ENCODE measurements at places on chromosomes 6 and 20.

- no peak for DNase-seq
Measured at GRCh38 chr6:153816366-153816765, 222.7 kb upstream of the OPRM1 start.

DNA sequence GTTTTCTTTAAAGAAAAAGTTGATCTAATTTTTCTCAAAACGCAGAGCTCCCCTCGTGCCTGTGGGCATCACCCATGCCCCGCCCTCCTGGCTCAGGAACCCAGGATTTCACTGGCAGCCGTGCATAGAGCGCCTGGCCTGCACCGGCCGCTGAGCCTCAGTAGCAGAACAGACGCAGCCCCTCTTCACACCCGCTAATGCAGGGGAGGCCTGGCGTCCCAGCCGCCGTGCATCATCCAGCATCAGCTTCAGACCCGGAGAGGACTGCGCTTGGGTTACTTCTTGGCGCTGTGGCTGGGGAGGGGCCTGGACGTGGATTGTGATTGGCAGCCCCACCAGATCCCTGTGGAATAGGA, 18.1 kb downstream of the RBM38 start:
- DNase-seq, result no peak

DNA sequence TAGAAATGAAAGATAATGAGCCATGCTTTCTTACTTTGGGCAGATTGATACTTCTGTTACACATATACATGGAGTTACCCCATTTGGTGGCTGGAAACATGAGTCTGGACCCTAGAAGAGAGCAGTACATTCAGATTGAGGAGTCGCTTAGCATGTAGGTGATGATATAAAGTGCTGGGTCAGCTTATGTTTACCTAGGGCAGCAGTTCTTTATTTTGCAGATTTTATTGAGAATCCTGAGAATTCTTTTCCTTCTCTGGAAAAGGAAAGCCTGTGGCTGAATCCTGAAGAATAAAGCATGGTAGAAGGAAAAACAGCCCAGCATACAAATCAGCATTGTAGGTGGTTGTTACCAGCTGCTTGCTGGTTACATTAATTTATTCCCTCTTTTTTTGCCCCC, 91.2 kb downstream of the SMAP1 start:
- DNase-seq, result no peak

DNA sequence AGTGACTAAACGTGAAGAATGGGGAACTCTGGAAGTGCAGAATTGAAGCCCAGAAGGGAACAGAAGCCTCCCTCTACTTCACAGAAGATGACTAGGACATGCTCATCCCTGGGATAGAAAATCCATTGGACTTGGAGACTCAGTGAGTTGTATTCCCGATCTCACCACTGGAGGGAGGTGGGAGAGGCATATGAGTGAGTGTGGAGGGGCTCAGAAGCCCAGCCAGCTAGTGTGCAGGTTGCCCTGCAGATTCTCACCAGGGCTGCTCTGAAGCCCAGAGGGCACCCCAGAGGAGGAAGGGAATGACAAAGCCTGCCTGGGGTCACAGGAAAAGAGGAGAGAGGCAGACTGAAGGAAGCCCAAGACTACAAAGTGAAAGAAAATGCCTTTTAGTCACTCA, 42.1 kb upstream of the HLA-E start:
- no peak for DNase-seq

GRCh38 chr6:108102965-108103364, 28.4 kb upstream of the OSTM1 start:
- no peak for DNase-seq

DNA sequence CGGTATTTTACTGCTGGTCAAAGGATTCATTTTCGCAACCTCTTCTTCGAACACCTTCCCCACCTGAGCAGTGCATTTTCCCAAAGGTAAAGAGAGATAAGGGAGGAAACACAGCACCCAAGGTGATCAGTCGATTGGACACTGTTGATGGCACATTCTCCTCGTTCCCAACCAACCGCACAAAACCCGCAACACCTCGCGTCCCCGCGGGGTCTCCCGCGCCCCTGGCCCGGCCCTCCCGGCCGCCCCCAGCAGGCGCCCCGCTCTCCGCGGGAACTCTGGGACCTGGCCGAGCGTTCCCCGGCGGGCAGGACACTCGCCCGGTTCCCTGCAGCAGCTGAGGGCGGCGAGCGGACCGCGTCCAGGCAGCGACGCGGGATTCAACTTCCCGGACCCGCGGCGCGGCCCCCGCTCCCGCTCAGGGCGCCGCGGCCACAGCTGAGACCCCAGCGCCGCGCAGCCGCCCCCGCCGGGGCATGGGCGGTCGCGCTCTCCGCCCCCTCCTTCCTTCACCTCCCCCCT, 506 bp downstream of the RGS17 start:
- DNase-seq, result no peak

- no peak for DNase-seq
Measured at GRCh38 chr6:80519811-80520594, 413.5 kb downstream of the BCKDHB start.

DNA sequence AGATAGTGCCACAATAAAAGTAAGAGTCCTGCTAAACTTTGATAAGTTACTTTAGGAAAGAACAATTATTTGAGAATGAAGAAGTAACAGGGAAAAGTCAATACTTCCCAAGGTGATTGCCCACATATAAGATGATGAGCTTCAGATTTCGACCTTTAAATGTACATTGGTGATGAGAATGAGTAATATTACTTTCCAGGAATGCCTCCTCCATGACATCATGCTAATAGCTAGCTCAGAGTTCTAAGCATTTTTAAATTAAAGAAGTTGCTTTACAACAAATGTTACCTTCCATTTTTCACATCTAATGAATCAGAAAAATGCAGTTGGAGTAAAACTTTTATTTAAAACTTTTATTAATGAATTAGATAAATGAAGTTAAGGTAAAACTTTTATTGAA, 22.5 kb upstream of the OPN5 start:
- DNase-seq, result no peak

DNA sequence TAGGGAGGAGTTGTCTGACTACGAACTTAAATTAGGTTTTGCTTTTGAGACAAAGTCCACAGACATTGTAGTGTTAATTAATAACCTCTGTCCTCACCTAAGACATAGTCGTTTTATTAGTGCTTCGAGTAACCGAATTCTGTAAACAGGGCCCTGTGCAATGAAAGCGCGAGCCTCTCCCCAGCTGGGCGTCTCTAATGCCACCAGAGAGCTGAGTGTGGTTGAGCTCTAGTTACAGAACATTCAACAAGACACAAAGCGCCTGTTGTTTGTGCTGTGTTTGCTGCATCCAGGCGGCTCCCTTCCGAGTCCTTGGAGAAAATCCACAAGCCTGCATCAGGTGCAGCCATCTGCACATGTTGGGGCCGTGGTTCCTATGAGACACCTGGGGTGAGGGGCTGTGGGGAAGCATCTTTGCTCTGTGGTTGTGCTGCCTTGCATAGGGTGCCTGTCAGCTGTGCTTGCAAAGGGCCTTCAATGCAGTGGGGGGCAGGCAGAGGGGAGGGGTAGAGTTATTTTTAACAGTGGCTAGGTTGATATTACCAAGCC, 63.9 kb downstream of the CD164 start:
- no peak for DNase-seq

DNA sequence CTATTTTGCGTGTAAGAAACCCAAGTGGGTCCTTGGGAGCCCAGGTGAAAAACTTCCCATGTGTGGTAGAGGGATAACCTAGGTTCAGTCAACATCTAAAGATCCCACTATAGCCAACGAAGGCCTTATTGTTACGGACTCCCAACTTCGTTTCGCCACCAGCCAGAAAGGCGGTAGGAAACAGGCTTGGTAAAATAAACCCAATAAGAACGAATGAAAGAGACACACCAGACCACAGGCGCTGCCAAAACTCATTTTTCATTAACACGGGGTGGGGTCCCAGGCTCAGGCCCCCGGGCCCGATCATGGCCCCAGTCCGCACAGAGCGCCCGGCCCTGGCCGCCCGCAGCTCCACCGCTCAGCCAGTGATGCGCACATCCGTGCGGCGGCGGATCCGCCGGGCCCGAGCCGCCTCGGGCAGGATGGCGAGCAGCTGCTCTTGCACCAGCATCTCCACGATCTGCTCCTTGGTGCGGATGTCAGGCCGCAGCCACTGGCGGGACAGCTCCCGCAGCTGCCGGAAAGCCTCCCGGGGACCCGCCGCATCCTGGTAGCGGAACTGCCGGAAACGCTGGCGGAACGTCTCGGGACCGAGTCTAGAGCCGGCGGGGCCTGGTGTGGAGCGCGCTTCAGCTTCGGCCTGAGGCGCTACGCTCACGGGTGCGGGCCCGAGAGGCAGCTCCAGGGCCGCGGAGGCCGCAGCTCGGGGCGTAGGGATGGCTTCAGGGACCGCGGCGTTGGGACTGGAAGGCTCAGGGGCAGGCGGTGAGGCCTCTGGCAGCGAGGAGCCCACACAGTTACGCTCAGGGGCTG, 709 bp downstream of the SCAND1 start:
- DNase-seq, result peak; percentile 73

DNA sequence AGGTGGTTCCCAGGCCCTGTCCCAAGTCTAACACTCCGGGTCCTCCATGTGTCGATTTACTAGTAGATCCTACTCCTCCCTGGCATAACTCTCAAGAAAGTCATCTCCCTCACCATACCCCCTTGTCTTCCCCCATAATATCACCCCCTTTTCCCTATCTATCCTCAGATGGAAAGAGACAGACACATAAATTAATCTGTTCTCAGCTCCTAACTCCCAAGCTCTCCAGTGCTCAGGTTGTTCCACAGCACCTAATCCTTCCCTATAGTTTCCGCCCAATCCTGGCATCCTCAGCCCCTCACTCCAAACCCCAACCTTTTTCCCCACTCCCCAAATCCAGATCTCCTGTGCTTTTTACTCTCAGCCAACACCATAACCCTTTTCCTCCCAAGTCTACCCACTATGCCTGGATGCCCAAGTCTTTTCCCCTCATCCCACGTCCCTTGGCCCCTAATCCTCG, 808 bp downstream of the ILRUN start:
- no peak for DNase-seq

DNA sequence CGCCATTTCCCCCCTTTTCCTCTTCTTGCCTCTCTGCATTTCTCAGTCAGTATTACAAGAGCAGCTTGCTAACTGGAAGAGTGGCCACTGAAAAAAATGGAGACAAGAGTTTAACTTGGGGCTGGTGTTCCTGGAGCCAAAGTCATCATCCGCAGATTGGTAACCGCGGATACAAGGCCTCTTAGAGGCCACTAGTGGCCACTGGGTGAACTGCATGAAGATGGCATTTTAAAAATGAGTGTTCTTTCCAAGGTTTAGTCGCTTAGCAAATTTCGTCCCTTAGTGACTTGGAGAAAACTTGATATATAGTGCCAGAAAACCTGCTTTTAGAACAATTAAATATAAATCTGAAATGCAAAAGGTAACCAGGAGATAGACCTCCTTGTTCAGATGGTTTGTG, 4.8 kb downstream of the F13A1 start:
- DNase-seq, result no peak

DNA sequence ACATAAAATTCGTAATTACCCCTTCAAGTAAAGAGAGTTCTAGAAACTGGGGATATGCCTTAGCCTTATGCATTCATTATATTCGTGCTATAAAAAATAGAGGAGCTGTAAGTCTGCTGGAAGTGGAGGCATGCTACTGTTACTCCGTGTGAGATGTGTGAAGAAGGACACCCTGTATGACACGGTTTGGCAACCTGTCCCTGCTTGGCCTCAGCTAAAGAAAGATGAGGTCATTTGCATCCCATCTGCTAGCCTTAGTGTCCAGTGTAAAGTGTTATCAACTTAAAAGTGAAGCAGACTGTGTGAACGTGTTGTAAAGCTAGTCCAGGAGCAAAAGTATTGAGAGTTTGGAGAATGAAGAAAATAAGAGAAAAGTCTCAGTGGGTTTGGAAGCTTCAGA, 135.1 kb upstream of the RAB32 start:
- no peak for DNase-seq

DNA sequence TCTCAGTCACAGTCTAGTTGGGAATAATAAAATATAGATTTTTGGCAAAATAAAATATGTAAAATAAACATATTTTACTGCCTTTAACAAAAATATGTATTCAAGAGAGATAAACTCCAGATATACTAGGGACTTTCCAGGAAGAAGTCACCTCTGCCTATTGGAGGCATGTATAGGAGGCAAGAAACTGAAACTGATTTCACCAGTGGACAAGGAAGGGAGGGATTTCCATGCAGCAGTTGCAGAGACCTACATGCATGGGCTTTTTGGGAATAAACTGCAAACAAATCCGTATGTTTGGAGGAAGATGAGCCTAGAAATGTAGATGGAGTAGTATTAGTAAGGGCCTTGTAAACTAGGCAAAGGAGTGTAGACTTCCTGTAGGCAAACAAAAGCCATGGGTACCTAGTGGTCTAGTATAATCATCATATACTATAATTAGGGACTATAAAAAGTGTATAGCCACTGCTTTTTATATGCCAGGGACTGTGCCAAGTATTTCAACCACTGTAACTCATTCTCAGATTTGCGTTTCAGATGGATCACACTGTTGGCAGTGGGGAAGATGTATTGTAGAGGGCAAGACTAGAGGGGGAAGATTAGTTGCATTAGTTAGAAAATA, 38.9 kb downstream of the CD109 start:
- DNase-seq, result no peak

- no peak for DNase-seq
Measured at GRCh38 chr6:159071843-159072769, 27.3 kb upstream of the TAGAP start.

All from central memory CD4-positive, alpha-beta T cell (primary cell).